CD4-positive, alpha-beta T cell (primary cell): ENCODE measurements at places on chromosomes 6 and 20. TPM values are rescaled to one million over a fixed set of nuclear protein-coding genes. Genes with fewer than 3 reads are reported as not detected.

- no peak for DNase-seq
Measured at GRCh38 chr6:106540907-106541306, 88.4 kb downstream of the RTN4IP1 start.

- no peak for DNase-seq
Measured at GRCh38 chr20:22428051-22428450, 156.3 kb downstream of the FOXA2 start.

Gene GNRH2
- total RNA-seq: not detected

Gene UNC5CL
- 2.5 TPM for total RNA-seq

Gene DEFB132
- total RNA-seq: not detected
